ENCODE measurements at places on chromosomes 11 and 22. TPM values are rescaled to one million over a fixed set of nuclear protein-coding genes. Genes with fewer than 3 reads are reported as not detected.

GRCh38 chr11:2827792-2828191, 57.8 kb downstream of the CDKN1C start:
- no peak overlapping the region for H3K27ac ChIP-seq
- H3K36me3 ChIP-seq = no peaks in the 10 kb centered on the region
- DNase-seq = peak; percentile 32
- H3K4me1 ChIP-seq = peaks cover 39% of the 10 kb centered on the region

The APOL5 gene
- total RNA-seq = not detected

GRCh38 chr22:28773461-28773867, 969 bp downstream of the CCDC117 start:
- DNase-seq = no peak
- peaks cover 40% of the 10 kb centered on the region for H3K36me3 ChIP-seq
- H3K27me3 ChIP-seq = no peaks in the 10 kb centered on the region
- peak overlapping the region; percentile 97 for H3K27ac ChIP-seq
- peaks cover 23% of the 10 kb centered on the region for H3K4me1 ChIP-seq

- no peak overlapping the region for H3K4me3 ChIP-seq
- no peaks in the 10 kb centered on the region for H3K27me3 ChIP-seq
- no peak overlapping the region for H3K27ac ChIP-seq
- H3K36me3 ChIP-seq = peaks cover 43% of the 10 kb centered on the region
- no peak for DNase-seq
Observed at GRCh38 chr22:42160251-42160650, 29.6 kb upstream of the CYP2D6 start.

- no peak overlapping the region for H3K4me3 ChIP-seq
- no peak overlapping the region for H3K27ac ChIP-seq
- no peaks in the 10 kb centered on the region for H3K4me1 ChIP-seq
- H3K36me3 ChIP-seq = peaks cover 19% of the 10 kb centered on the region
Observed at GRCh38 chr22:24441406-24442351, 14.3 kb downstream of the ADORA2A start.

DNA sequence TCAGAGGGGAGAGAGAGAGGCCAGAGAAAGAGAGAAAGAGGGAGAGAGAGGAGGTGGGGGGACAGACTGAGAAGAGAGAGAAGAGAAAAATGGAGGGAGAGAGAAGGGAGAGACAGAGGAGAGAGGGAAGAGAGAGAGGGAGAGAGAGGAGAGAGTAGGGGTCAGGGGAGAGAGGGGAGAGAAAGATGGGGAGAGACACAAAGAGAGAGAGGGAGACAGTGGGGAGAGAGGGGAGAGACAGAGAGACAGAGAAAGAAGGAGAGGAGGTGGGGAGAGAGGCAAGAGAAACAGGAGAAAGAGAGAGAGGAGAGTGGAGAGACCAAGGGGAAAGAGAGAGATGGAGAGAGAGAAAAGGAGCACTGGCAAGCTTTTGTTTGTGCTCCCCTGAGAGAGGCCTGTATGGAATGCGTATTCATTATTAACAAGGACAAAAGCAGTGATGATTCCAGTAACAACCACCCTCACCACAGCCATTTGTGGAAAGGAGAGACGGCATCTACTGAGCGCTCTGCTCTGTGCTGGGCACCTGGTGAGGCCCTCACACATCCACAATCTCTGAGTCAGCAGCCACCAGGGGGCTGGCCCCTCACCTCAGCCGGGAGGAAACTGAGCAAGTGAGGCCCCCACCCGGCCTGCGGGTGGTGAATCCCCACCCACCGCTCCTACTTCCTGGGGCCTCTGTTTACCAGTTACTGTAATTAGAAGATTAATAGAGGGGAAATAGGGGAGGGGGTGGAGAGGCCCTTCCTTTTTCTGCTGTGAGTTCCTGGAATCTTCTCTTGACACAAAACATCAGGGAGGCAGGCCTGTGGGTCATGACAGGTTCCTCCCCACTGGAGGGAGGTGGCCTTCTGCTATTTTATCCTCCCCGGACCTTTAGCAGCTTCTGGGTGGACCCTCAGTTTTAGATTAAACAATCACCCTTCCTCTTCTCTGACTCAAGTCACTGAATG, 14.6 kb upstream of the MIAT start:
- DNase-seq = peak; percentile 52
- H3K27ac ChIP-seq = peak overlapping the region; percentile 74
- H3K36me3 ChIP-seq = no peaks in the 10 kb centered on the region
- peaks cover 9% of the 10 kb centered on the region for H3K27me3 ChIP-seq
- no peak overlapping the region for H3K4me3 ChIP-seq
- H3K4me1 ChIP-seq = peaks cover 42% of the 10 kb centered on the region

DNA sequence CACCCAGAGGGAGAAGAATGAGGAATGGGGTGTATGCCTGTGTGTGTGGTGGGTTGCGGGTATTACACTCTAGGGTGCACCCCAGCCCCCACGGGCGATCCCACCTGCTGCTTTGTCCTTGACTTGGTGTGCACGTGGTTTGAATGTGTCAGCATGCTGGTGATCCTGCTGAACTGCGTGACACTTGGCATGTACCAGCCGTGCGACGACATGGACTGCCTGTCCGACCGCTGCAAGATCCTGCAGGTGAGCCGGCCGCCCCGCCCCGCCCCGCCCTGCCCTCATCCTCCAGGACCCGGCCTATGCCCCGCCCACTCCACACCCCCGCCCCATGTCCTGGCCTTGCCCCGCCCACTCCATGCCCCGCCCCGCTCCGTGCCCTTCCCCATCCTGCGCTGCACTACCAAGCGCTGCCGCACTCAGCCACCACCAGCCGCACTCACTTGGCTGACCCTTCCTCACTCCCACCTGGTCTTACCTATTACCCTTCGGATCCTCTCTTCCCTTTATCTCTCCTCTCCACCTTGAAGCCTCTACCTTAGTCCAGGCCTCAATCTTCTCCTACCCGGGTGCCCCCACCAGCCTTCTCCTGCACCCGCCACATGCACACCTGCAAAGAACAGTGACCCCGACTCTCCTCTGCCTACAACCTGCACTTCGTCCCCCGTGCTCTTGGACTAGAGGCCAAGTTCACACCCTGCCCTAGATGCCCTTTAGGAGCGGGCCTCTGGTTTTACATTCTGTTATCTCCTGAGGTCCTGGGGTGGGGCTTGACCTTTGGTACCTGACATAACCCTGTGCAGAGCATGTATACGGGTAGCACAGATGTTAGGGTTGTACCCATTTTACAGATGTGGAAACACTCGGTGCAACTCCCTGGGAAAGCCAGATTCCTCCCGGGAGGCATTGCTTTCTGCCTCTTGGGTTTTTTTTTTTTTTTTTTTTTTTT, 27.7 kb downstream of the CACNA1I start:
- H3K4me3 ChIP-seq = no peak overlapping the region
- peaks cover 54% of the 10 kb centered on the region for H3K27me3 ChIP-seq

The HSPB2 gene
- total RNA-seq = 6.4 TPM

The C22orf42 gene
- not detected for total RNA-seq

GRCh38 chr11:46285594-46286033, 8.2 kb downstream of the CREB3L1 start:
- H3K27ac ChIP-seq = peak overlapping the region; percentile 18
- no peaks in the 10 kb centered on the region for H3K27me3 ChIP-seq
- no peaks in the 10 kb centered on the region for H3K36me3 ChIP-seq
- peaks cover 37% of the 10 kb centered on the region for H3K4me1 ChIP-seq
- no peak for DNase-seq

- DNase-seq = no peak
- no peak overlapping the region for H3K4me3 ChIP-seq
- H3K27me3 ChIP-seq = no peaks in the 10 kb centered on the region
- no peaks in the 10 kb centered on the region for H3K4me1 ChIP-seq
- no peak overlapping the region for H3K27ac ChIP-seq
- peaks cover 73% of the 10 kb centered on the region for H3K36me3 ChIP-seq
Observed at GRCh38 chr11:6627762-6628241, 8.6 kb upstream of the TPP1 start.

GRCh38 chr11:76102802-76103201, 103.5 kb downstream of the WNT11 start:
- H3K4me1 ChIP-seq = peaks cover 5% of the 10 kb centered on the region
- no peak for DNase-seq
- H3K27ac ChIP-seq = no peak overlapping the region
- no peaks in the 10 kb centered on the region for H3K27me3 ChIP-seq
- H3K36me3 ChIP-seq = no peaks in the 10 kb centered on the region

The PRPF19 gene
- 58.1 TPM for total RNA-seq

DNA sequence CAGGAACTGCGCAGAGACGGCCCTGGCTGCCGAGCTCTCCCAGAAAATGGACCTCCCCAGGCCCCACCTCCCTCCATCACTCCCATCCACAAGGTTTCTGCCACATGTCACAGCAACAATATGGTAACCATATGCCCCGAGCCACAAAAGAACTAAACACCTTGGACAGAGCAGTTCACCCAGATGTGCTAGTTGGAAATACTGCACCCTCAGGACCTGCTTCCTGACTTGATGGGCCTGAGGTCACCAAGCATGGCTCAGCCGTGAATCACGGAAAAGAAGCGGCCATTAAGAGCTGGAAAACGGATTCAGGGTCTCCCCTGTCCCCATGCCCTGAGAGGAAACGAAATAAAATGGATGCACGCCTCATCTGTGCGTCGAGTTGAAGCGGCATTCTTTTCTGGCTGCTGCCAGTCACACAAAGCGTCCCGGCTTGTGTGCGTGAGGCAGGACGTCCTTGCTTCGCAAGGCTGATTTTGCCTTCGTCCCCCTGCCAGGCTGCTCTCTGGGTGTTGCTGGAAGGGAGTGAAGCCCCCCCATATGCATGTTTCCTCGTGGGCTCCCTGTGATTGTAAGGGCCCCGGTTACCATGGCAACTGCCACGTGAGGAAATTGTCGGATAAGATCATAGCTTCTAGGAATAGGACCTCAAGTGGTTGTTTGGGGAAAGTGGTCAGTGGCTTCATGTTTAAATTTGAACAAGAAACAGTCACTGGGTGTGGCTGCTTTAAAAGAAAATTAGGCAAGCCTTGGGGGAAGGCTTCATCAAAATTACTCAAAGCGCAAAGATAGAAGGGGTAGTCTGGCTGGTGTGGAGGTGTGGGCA, 51.7 kb downstream of the FLI1 start:
- H3K4me3 ChIP-seq = no peak overlapping the region
- H3K27ac ChIP-seq = no peak overlapping the region
- peaks cover 39% of the 10 kb centered on the region for H3K4me1 ChIP-seq
- no peaks in the 10 kb centered on the region for H3K27me3 ChIP-seq
- DNase-seq = no peak
- H3K36me3 ChIP-seq = peaks cover 10% of the 10 kb centered on the region

The POU2AF3 gene
- total RNA-seq = 3.4 TPM

Data from lower lobe of right lung (tissue), 2 donors.